ENCODE measurements at places on chromosomes 1 and 21.

- DNase-seq, result no peak
Observed at GRCh38 chr1:167631386-167631935, 1.4 kb downstream of the RCSD1 start.

DNA sequence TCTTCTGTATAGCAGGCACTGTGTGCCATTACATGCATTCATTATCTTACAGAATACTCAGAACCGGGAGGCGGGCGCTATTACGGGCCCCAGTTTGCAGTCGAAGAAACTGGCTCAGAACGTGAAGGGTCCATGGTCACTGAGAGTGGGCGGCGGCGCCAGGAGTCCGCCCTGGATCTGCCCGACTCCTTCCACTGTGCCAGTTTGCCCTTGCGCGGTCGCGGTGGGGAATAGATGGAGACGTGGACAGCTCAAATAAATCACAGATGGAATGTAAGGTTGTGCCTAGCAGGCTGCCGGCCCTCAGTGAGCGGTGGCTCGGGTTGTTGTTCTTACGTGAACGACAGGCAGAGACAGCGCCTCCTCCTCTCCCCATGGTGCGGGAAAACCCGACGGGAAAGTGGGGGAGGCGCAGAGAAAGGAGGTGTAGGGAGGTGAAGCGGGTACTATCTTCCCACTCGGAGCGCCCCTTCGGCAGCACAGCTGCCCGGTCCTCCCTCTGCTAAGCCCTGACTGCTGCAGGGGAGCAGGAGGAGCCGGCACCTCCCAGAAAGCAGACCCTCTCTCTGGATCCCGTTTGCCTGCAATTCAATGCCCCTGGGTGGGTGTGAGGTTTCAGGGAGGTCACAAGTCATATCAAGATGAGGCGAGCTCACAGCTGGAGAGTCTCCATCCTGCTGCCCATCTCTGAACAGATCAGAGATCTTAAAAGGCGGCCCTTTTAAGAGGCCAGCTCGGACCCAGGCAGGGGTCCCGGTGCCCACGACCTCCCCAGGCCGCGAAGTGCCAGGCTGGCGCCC, 1.1 kb downstream of the COL9A2 start:
- DNase-seq, result no peak

DNA sequence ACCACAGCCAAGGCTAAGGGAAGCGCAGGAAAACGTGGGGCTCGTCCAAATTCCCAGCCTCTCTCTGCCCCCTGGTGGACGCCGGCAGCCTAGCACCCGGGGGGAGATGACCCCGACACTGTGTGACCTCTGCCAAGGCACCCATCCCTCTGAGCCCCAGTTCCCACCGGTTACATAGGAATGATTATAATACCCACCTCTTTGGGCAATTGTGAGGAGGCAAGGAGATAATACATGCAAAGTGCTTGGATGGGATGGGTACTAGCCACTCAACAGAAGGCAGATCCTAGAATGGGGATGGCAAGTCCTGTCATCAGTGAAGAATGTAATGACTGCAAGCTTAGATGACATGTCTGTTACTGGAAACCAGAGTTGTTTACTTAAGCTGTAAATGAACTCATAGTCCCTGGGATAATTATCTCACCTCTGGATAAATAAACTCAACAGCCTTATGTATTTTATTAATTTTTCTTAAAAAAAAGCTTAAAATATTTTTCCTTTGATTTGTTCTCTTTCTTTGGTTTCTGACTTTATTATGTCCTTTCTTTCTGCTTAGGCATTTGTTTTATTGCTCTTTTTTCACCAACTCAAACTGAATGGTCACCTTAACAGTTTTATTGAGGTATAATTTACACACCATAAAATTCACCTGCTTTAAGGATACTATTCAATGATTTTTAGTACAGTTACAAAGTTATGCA, 11.3 kb upstream of the BMP8B start:
- no peak for DNase-seq

GRCh38 chr1:164753521-164754077, 194.6 kb downstream of the PBX1 start:
- no peak for DNase-seq

DNA sequence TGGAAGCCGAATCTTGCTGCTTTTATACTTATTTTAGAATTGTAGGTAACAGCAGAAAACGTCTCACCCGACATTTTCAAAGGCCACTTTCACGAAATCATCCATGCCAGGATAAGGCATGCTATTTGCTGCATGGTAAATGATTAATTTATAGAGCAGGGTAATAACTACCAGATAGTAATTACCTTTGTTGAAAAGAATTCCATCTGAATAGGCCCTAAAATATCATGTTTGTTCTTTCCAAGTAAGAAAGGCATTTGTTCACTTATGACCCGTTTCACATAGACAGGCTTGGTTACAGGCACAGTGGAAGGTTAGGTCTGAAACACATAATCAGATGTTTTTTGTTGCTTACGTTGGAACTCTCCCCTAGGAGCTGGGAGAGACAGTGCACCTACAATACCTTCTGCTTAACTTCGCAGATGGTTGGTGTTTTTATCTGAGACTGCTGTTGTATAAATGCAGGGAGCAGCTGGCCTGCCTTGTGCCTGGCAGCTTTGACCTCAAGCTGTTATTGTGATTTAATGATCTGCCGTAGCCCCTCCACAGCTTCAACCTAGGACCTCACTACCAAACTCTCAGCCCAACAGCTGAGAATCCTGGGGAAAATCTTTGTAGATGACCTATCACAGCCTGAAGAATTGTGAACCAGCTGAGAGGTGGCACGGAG, 1.6 kb downstream of the SLC44A3 start:
- no peak for DNase-seq

GRCh38 chr1:72650843-72651435, 368.6 kb upstream of the NEGR1 start:
- DNase-seq, result no peak

DNA sequence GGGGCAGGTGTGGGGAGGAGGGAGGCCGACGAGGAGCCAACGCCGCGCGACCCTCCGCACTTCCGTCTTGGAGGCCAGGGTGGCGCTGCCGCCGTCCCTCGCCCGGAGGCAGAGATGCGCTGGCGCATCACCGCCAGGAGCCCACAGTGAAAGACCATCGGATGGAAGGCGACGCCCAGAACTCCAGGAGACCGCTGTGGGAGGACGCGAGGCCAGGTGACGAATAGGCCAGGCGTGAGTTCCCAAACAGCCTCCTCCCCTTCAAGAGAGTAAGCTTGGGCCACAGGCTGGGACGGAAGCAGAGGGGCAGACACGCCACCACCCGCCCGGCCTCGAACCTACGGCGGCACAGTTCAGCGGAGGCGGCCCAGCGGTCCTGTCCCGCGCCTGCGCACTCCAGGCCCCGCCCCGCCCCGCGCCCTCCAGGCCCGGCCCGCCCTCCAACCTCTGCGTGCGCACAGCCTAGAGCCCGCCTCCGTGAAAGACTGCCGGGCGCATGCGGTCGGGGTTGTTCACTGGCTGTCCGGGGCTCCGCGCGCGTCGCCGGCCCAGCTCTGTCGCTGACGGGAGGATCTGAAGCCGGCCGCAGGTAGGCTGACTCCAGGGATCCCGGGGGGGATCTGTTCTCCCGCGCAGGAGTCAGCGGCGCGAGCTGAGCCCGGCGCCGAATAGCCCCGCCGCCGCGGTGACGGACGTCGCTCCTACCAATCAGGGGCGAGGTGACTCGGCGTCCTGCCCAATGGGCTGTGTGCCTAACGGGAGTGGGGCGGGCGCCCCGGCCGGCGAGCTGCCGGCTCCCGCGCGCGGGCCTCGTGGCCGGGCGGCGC, at the start of gene CTPS1:
Gene CTPS1, plus strand, starts transcription at position 456 of the 827 bp plus-strand sequence. CDS start 3,595 bp downstream, outside the sequence.
- DNase-seq, result peak; percentile 93

DNA sequence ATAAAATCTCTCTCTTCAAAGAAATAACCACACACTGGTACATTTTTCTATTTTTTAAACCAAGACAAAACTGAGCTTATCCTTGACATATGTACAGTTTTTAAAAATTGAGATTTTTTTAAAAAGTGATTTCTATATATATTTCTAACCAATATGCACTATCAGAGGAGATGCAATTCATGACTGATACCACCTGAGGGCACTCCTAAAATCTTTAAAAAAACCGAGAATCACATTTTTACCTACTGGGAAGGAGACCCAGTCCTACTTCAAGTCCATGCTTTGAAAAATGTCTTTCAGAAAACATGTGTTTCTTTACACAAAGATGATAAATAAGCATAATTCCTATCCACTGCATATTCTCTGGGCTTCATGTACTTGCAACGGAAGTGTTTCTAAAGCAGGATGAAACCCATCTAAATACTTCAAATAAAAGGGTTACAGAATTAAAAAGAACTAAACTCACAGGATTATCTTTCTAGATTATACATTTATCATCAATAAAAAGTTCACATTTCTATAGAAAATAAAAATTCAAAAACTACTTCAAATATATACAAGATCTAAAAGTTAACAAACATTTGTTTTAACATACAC, 98.6 kb downstream of the ENAH start:
- DNase-seq, result no peak
